ENCODE measurements at places on chromosomes 2 and 18.

- DNase-seq = no peak
These were observed 1.6 kb downstream of the DLGAP1 start for GRCh38 chr18:4453567-4453873.

GRCh38 chr2:84451579-84451978, 7.5 kb downstream of the SUCLG1 start:
- DNase-seq = no peak

GRCh38 chr2:134842930-134843490, 4.6 kb downstream of the ACMSD start:
- no peak for DNase-seq

GRCh38 chr18:6120820-6121279, 225.5 kb upstream of the TMEM200C start:
- DNase-seq = no peak

DNA sequence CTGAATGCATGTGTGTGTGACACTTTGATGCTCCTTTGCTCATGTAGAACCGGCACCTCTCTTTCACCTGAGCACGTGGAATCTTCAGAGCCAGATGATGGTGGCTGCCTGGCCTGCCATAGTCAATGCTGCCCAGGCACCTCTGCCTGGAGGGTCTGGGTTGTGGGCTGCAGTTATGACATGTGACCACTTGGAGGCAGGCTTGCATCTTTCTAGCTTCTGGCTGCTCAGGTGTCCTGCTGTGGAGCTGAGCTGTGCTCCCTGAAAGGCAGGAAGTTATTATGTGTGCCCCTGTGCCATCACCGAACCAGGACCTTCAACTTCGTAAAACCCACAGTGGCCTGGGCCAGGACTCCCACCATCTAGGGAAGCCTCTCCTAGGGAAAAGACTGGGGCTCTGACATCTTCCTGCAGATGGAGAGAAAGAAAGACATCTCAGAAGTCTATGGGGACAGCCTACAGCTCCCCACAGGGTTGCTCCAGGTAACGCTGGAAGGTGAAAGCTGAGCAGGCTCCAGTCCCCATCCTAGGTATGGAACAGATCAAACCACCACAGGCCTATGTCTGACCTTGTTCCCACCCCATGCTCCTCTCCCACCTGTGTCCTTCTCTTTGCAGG, 30.2 kb downstream of the PSD4 start:
- peak; percentile 73 for DNase-seq

- DNase-seq = no peak
These were observed 121.2 kb upstream of the CTDP1 start for GRCh38 chr18:79558196-79558932.

GRCh38 chr18:37322492-37323035, 243.0 kb downstream of the CELF4 start:
- DNase-seq = no peak

GRCh38 chr2:47405757-47406156, 2.8 kb downstream of the MSH2 start:
- DNase-seq = no peak

GRCh38 chr2:168190590-168191336, 56.6 kb downstream of the STK39 start:
- DNase-seq = no peak

DNA sequence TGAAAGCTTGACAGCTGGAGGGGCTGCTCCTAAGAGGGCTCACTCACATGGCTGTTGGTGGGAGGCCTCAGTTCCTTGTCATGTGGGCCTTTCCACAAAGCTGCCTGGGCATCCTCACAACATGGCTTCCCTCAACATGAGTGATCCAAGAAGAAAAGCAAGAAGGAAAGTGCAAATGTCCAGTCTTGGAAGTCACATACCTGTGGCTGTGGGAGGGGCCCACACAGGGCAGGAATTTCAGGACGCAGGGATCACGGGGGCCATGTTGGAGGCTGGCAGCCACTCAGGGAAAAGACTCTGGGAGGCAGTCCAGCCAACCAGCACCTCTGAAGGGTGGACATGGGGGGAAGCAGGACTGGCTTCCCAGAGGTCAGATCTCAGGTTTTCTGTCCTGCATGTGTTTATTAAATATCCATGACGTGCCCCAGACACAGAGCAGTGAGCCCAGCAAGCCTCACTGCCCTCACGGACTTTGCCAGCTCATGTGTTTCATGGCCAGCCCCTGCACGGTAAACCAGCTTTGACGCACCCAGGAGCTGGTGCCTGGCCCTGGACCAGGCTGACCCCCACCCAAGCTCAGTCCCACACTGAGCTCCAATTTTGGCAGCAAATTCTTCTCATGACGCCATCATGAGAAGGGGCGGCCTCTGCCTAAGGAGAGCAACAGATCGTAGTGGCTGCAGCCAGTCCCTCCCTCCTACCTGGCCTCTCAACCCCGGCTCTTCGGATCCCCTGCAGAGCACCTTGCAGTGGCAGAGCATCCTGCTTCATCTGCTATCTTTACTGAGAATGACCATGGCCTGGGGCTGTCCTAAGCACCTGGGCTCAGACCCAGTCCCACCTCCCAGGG, 34.7 kb upstream of the GPR17 start:
- no peak for DNase-seq

DNA sequence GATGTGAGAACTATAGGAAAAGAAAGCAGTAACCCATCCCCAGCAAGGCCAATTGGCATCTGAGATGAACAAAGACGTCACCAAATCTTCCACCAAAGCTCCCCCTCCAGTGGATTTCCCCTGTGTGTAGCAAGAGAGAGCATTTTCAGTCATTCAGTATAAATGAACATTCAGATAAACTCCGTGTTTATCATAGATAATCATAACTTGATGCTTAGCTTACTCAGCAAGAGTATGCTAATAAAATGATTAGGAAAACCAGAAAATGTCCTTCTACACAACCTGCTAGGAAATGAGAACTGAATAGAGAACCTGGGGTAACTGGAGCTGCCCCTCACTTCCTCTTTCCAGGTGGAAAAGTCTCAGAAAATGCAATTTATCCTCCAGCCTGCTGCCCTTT, 198.0 kb upstream of the CCDC150 start:
- no peak for DNase-seq

GRCh38 chr2:159904127-159904958, 106.3 kb upstream of the CD302 start:
- DNase-seq = peak; percentile 76

GRCh38 chr18:35732636-35733035, 151.1 kb downstream of the GALNT1 start:
- DNase-seq = no peak

- DNase-seq = no peak
These were observed 37.9 kb downstream of the LNPK start for GRCh38 chr2:175964195-175964594.

- peak; percentile 7 for DNase-seq
These were observed 82.8 kb upstream of the SEC11C start for GRCh38 chr18:59056706-59057492.

GRCh38 chr18:28725876-28726275, 548.9 kb upstream of the CDH2 start:
- DNase-seq = no peak

DNA sequence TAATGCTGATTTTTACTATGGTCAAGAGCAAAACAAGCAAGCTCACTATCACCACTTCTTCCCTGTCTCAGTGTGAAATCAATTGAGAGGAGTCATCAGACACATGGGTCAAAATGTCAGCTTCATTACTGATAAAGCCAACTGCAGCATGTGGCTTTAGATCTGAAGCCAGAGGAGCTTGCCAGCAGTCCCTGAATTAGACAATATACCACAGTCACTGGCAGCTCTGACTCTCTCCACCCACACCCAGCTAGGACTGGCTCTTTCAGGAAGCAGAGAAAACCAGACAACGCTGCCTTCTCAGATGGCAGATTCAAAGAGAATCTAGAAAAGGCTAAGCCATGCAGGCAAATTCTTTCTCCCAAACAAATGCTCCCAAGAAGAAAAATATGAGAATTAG, 20.0 kb upstream of the ASB18 start:
- no peak for DNase-seq

DNA sequence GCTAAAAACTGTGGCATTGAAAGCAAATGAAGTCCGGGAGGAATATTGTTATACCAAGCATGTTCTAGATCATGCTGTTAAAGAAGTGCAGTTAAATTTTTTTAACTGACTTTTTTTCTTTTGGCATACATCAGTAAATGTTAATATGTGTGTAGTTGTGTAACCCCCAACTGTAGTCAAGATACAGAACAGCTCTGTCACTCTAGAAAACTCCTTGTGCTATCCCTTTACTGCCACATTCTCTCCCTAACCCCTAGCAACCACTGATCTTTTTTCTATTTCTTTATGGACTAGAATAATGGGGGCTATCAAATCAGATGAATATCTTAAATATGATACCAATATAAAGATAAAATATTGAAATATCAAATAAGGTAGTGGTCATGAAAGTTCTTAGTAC, 46.4 kb downstream of the LCLAT1 start:
- no peak for DNase-seq

DNA sequence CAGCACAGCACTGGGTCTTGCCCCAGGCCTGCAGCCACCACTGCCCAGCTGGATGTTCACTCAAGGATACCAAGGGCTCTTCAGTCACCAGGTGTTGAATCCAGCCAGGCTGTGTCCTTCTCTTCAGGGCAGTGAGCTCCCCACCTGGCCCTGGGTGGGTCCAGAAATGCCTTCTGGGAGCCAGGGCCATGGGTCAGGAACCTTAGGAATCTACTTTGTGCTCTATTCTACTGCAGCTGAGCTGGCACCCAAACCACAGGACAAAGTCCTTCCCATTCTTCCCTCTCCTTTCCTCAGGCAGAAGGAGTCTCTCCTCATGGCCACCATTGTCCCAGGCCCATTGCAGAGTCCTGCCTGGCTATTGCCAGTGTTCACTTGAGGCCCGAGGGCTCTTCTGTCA, 13.0 kb downstream of the STRADB start:
- DNase-seq = no peak

- no peak for DNase-seq
These were observed 177.8 kb upstream of the EPAS1 start for GRCh38 chr2:46119453-46119852.

DNA sequence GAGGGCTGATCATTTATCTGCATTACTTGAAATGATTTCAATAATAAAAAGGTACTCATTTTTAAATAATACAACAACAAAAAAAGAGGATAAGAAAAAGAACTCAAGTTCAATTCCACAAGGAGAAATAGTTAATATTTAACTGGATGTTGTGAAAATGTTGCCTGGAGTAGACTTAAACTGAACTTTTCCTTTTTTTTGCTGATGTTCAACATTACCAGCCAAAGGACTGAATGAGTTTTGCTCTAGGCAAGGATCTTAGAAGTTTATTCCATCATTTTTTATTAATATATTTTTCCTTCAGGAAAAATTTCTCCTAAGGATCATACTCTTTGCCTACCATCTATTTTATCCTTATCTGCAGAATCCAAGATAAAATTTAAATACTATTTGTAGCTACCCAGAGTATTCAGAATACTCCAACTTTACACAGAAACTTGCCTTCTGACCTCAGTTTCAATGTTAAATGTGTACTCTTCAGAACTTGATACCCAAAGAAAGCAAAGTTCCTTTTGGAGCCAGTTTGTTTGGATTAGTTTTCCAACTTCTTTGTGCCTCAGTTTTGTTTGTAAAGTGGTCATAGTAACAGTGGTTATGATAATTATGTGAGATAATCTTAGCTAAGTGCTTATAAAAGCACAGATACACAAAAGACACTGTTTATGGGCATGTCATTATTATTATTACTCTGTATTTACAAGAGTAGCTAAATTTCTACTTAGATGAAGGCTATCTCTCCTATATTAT, 12.8 kb downstream of the CKAP2L start:
- DNase-seq = no peak

DNA sequence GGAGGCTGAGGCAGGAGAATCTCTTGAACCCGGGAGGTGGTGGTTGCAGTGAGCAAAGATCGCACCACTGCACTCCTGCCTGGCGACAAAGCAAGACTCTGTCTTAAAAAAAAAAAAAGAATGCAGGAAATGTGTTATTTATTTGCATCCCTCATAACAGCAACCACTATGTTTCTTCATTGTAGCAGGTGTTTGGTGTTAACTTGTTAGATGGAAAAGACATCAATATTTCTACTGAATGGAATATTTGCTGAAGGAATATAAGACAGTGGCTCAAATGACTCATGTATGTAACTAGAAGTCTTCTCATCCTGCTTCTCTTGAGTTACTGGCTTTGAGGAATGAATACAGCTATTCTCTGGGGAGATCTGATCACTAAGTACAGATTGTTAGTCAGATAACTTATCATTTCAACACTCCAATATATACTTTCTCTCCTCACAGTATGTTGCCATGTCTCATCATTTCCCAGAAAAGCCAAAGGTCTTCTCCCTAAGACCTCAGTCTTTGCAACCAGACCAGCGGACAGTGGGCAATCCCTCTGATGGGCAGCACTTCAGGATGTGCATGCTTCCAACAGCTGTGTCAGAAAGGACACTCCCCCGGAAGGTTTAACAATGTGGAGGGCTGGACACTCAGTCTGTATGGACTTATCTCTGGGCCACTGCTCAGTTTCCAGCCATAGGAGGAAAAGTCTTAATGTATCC, 104.4 kb upstream of the STK17B start:
- no peak for DNase-seq

- no peak for DNase-seq
These were observed 669.7 kb downstream of the RNF144A start for GRCh38 chr2:7586898-7587297.

DNA sequence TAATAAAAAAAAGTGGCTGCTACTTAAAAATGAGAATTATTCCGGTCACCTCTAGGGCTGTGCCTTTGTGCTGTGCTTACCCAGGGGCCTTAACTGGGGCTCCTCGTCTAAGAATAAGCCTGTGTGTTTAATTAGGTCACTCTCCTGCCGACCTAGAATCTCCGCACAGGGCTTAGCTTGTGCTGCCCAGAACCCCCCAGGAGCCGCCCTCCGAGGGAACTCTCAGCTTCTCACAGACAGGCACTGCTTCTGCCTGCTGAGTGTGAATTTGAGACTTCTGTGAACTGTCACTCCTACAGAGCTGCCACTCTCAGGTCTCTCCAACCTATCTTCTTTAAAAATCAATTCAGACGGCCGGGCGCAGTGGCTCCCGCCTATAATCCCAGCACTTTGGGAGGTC, 11.9 kb upstream of the NT5DC4 start:
- DNase-seq = no peak

DNA sequence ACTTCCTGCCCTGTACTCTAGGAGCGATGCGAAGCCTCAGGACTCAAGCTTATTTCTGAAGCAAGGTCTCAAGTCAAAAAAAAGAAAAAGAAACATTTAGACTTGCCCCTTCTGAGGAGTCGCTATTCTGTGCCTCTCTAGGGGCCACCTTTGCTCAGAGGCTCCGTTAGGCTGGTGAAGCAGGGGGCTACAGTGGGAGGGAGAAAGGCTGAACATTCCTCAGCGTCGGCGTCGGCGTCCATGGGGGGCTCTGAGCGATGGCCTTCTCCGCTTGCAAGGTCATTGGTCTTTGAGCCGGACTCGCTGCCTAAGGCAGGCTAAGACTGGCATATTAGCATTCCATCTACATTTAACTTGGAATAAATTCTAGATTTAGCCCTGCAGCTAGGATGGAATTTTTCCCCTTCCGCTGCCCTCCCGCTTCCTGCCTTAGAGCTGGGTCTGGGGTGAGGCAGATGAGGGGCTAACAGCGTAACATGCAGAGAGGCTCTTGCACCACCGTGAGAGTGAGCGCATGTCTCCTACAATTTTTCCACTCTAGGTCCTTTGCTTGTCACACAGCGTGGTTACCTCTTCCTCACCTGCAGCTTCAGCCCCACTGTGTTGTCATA, 53.6 kb upstream of the ATL2 start:
- no peak for DNase-seq

- DNase-seq = no peak
These were observed 148.1 kb downstream of the SLC8A1 start for GRCh38 chr2:40303746-40304145.

GRCh38 chr2:241110607-241111439, 8.7 kb upstream of the MTERF4 start:
- DNase-seq = no peak

GRCh38 chr18:41540237-41540871, 414.7 kb upstream of the PIK3C3 start:
- DNase-seq = no peak

- no peak for DNase-seq
These were observed 286.8 kb downstream of the RAD51AP2 start for GRCh38 chr2:17231394-17231965.
